Hepatocyte (in vitro differentiated cells): ENCODE measurements at places on chromosomes 2 and 18.

DNA sequence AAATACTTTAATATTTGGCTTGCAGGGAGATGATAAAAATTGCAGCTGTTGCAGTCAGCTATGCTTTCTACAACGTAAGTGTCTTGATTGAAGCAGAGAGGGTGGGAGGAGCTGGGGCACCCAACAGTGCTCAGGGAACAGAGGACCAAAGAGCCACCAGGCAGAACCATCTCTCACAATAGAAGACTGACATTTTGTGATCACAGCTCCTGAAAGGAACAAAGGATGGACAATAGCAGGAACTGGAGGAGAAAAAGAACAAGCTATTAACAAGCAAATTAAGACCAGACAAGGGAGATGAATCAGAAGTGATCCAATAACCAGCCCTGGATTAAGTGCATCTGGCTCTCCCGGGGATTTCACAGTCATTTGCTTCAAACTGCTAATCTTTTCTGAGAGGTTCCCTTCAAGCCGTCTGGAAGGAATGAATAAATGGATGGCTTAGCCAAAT is 65.7 kb upstream of the SMAD2 start:
- no peaks in the 10 kb centered on the region for H3K27me3 ChIP-seq
- no peaks in the 10 kb centered on the region for H3K36me3 ChIP-seq
- no peaks in the 10 kb centered on the region for H3K4me1 ChIP-seq
- H3K27ac ChIP-seq = no peak overlapping the region
- no peak overlapping the region for H3K4me3 ChIP-seq
- DNase-seq = no peak

GRCh38 chr2:167504061-167504460 is 615.8 kb downstream of the XIRP2 start:
- no peaks in the 10 kb centered on the region for H3K36me3 ChIP-seq
- DNase-seq = no peak
- H3K27me3 ChIP-seq = no peaks in the 10 kb centered on the region
- no peaks in the 10 kb centered on the region for H3K4me1 ChIP-seq
- no peak overlapping the region for H3K27ac ChIP-seq

- no peak overlapping the region for H3K4me3 ChIP-seq
- H3K27me3 ChIP-seq = no peaks in the 10 kb centered on the region
- DNase-seq = no peak
- H3K36me3 ChIP-seq = no peaks in the 10 kb centered on the region
- peak overlapping the region; percentile 94 for H3K27ac ChIP-seq
Observed at GRCh38 chr18:48929212-48929612, 21.6 kb downstream of the SMAD7 start.

GRCh38 chr2:207711750-207712530 is 500 bp downstream of the CCNYL1 start:
- DNase-seq = peak; percentile 63
- H3K4me1 ChIP-seq = no peaks in the 10 kb centered on the region
- peak overlapping the region; percentile 73 for H3K4me3 ChIP-seq
- H3K27me3 ChIP-seq = no peaks in the 10 kb centered on the region

- H3K27ac ChIP-seq = no peak overlapping the region
- no peaks in the 10 kb centered on the region for H3K36me3 ChIP-seq
- DNase-seq = peak; percentile 20
- H3K27me3 ChIP-seq = no peaks in the 10 kb centered on the region
- H3K4me1 ChIP-seq = no peaks in the 10 kb centered on the region
Observed at GRCh38 chr18:56645415-56646016, 5.6 kb upstream of the WDR7 start.

GRCh38 chr2:195838002-195838401 is 181.0 kb downstream of the SLC39A10 start:
- H3K27me3 ChIP-seq = no peaks in the 10 kb centered on the region
- H3K4me3 ChIP-seq = no peak overlapping the region
- H3K27ac ChIP-seq = no peak overlapping the region
- DNase-seq = no peak
- H3K36me3 ChIP-seq = no peaks in the 10 kb centered on the region
- no peaks in the 10 kb centered on the region for H3K4me1 ChIP-seq

DNA sequence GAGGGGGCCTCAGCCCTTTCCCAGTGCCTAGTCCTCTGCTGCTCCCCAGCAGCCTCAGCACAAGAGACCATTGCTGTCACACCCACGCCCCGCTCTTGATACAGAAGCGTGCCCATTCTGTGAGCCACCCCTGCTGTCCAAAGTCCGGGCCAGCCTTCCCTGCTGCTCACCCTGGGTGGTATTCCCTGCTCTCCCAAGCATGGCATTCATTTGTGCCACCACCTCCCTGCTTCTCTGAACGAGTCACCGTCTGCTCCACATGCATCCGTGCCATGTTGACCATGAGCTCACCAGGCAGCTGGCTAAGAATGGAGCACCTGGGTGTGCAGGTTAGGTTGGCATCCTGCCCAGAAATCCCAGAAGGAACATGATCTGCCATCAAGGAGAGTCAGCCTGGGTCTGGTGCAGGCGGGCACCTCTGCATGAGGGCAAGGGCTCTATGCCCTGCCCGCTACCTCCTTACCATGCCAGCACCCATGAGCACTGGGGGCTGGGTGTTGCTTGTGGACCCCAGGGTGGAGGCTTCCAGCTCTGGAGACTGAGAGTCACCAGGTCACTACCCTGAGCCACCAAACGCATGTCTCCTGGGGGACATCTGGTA is 63.0 kb downstream of the TWIST2 start:
- H3K4me3 ChIP-seq = no peak overlapping the region
- H3K4me1 ChIP-seq = no peaks in the 10 kb centered on the region
- no peaks in the 10 kb centered on the region for H3K36me3 ChIP-seq
- no peak overlapping the region for H3K27ac ChIP-seq
- no peak for DNase-seq

DNA sequence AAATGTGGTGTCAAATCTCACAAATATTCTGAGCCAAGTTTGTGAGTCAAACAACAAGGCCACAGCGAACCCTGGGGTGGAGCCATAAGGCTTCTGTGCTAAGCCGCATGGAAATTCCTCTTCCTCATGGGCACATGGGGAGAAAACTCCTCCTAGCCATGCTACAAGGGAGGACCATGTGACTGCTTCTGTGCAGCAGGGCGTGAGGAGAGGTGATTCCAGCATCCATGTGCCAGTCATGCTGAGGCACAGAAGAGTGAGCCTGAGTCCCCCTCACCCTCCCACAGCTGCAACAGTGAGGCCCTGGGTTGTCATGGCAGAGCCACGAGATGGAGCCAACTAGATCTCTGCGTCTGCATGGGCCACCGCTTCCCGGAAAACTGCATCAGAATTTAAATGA is 488.8 kb upstream of the RAB6C start:
- H3K4me3 ChIP-seq = no peak overlapping the region
- H3K27ac ChIP-seq = no peak overlapping the region
- H3K4me1 ChIP-seq = no peaks in the 10 kb centered on the region

- H3K4me3 ChIP-seq = no peak overlapping the region
- H3K27ac ChIP-seq = no peak overlapping the region
- no peaks in the 10 kb centered on the region for H3K4me1 ChIP-seq
Observed at GRCh38 chr2:111236025-111236424, 115.3 kb downstream of the BCL2L11 start.

GRCh38 chr2:28346587-28346986 is 46.1 kb upstream of the FOSL2 start:
- no peak overlapping the region for H3K4me3 ChIP-seq
- peaks cover 32% of the 10 kb centered on the region for H3K4me1 ChIP-seq
- H3K27ac ChIP-seq = peak overlapping the region; percentile 56
- no peaks in the 10 kb centered on the region for H3K27me3 ChIP-seq

DNA sequence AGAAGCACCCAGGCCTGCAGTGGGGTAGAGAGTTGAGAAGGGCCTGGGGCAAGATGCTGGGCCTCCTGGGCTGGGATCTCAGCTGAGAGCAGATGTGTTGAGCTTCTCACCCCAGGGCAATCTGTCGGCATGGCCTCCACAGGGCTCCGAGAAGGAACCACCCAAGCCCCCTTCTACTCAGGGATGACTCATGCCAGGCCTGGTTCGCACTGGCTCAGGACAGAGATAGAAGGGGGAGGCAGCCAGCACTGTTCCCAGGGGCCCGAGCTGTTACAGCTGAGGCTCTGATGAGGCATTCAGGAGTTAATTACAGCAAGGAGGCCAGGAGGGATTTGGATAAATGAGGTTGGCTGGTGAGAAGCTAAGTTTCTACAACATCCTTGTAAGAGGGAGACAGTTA is 62.5 kb downstream of the CENPO start:
- H3K27ac ChIP-seq = peak overlapping the region; percentile 67
- H3K4me3 ChIP-seq = no peak overlapping the region
- H3K4me1 ChIP-seq = peaks cover 25% of the 10 kb centered on the region
- DNase-seq = peak; percentile 67
- no peaks in the 10 kb centered on the region for H3K27me3 ChIP-seq

GRCh38 chr2:226887940-226888339 is 52.1 kb downstream of the RHBDD1 start:
- H3K36me3 ChIP-seq = no peaks in the 10 kb centered on the region
- no peak for DNase-seq
- no peak overlapping the region for H3K4me3 ChIP-seq
